CD4-positive, alpha-beta T cell treated with Interleukin-17A for 1 hour (primary cell): ENCODE measurements at places on chromosomes 3 and 15.

GRCh38 chr15:55407498-55408011 lies 604 bp downstream of the CCPG1 start:
- DNase-seq, result no peak

DNA sequence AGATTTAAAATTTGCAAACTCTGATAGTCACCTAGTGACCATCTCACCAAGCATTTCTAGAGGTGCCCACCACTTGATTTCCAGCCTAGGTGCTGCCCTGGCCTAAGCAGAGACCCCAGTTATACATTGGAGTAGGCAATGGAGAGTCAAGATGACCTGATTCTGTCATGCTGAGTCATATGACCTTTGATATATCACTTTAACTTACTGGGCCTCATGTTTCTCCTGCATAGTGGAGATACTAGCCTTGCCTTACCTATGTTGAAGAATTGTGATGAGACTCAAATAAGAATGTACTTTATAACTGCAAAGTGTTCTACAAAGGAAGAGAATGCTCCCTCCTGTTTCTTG lies 75.5 kb upstream of the XCR1 start:
- no peak for DNase-seq

DNA sequence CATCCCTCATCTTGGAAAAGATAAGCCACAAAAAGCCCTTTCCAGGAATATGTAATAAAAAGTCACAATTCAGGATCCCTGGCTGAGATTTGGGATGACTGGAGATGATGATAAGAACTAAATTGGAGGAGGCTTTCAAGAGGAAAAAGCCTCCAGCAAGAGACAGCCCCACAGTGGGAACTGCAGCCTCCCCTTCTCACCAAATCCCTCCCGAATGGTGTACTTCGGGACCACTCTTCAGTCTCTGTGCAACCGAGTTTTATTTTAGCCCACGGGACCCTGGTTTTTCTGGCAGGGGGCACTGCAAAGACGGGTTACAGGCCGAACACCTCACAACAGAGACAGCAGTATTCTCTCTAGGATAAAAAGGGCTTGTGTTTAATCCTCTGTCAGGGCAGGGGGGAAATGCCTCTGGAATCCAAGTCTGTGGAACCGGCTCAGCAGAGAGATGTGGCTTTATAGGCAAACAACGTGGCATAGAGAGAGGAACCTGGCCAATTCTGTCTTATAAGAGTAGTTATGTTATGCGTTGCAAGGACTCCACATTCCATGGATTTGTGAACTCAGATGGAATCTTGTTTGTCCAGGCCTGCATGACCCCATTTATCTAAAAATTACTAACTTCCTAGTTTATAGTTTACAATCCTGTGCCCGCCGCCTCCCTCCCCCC lies 1.2 kb upstream of the LMCD1 start:
- no peak for DNase-seq

DNA sequence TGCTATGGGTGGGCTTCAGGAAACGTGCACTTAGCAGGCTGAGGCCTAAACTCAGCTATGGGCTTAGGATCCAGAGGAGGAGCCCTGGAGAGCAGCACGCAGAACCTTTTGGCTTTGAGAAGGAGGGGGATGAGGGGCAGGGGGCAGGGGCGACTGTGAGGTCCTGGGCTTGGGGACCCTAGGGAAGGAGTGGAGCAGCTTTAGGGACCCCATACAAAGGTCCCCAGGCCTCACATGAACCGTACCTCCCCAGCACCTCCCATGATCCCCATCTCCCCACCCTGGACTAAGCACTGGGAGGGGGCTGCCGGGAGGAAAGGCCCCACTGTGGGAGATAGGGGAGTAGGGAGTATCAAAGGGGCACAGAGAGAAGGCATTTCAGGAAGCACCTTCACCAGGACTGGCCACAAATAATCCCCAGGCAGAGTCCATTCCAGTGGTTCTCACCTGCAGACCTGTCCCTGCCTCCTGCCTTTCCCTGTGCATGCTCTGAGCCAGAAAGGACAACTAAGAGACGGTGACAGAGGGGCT lies 62.0 kb upstream of the KLF13 start:
- DNase-seq, result no peak

GRCh38 chr15:90603893-90604292 lies 74.2 kb downstream of the CRTC3 start:
- peak; percentile 60 for DNase-seq

GRCh38 chr3:98086873-98087272 lies at the start of gene OR5AC2:
TSS of gene OR5AC2 (plus strand) at chr3:98087173. CDS start at chr3:98087173, 0 bp downstream.
- DNase-seq, result no peak

- DNase-seq, result no peak
Measured at GRCh38 chr3:136189043-136189442, 7.1 kb downstream of the MSL2 start.

DNA sequence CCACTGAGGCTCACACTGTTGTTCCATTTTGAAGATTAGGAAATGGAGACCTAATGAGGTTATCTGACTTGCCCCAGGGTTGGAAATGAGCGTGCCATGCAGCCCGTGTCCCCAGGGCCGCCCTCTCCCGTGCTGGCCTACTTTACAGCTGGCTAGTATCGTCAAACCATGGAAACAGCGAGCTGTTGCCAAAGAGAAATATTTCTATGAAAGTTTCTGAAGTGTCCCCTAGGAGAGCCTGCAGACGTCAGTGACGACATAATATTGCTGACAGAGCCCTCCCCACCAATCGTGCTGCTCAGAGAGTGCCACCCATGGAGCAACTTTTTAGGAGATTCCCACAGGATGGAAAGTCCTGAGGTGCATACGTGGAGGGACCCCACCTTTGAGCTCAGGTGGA lies 11.2 kb upstream of the FAM174B start:
- no peak for DNase-seq

DNA sequence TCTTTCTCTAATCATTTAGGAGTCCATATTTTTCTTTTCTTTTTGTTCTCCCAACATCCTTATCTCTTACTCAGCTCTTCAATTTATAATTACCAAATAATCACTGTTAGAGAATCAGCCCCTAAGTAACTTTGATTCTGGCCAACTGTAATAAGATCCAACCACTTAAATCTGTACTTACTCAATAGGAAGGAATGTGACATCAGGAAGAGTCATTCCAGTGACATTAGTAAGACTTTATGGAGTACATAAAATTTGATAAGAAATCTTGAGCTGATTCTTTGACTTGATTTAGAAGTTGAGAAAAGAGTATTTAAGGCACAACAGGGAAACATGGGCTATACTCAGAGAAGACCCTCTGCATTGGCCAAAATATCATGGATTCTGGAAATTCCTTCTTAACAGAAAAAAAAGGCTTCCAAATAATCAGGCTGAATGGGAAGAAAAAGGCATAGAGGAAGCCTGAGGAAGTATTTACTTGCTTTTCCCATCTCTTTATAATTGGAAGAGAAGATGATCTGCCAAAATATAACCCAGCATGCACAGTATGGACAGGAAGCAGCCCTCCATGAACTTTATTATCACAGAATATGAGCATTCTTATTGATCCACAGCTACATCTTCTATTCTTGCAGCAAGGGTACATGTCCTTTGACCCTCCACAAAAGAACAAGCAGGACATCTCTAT lies 289.7 kb upstream of the TPRG1 start:
- no peak for DNase-seq

DNA sequence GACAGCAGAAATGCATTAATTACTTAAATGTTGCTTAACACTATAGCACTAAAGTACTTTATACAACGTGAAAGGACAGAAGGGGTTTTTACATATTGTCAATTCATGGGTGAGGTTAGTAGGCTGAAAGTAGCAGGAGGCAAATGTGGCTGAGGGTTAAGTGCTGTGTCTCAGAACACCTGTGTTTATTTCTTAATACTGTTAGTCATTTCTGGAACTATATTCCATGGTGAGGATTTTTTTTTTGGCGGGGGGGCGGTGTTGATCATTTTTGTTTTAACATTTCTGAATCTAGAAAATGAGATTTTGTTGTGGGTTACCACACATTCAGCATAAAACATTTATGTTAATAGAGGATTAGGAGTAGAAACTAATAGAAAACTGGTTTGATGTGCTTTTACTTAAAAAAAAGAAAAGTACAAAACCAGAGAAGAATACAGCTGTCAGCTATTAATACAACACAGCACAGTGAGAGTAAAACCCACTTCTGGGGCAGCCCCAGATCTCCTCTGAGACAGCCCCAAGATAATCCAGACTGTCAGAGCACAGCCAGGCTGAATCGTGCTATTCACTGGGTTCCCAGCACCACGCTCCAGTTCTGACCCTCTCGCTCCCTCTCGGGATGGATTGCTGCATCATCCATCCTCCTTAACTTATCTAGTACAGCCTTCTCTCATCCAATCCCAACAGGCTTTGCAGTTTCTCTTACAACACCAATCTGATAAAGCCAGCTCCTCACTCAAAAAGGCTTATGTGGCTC lies 307.7 kb downstream of the TUSC7 start:
- DNase-seq, result no peak

DNA sequence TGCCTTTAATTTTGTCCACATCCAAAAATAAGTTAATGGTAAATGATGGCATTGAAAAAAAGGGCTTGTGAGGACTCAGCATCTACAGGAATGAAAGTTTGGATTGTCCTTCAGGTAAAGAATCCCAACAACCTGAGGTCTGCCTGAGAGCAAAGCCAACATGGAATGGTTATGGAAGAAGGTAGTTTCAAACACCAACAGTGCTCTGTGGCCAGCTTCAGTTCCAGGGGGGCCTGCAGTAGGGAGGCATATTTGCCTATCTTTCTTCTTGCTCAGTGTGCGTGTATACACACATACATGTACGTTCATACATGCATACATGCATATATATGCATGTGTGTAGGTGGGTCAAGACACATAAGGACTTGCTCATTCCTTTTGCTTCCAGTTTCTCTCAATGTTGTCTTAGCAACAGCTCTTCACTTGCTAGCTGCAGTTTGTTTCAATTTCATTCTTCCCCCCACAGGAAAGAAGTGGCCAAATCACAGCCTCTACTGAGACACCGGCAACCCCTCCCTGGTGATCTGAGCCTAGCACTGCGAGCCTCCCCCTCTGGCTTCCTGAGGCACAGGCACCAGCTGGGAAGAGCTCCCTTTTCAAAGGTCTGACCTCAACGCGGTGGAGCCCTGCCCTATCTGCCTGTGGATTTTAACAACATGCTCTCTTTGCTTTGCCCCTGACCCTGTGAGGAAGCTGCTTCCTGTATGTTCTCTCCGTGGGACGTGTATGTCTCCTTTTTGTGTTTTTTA lies 146.2 kb downstream of the KLF13 start:
- DNase-seq, result peak; percentile 73

- DNase-seq, result no peak
Measured at GRCh38 chr3:22684739-22685138, 518.4 kb upstream of the UBE2E2 start.

- DNase-seq, result no peak
Measured at GRCh38 chr3:46464326-46465195, at the start of gene LTF. TSS of gene LTF (minus strand) at chr3:46464905. CDS start at chr3:46464867, 38 bp downstream.

- DNase-seq, result no peak
Measured at GRCh38 chr15:89441295-89441812, 55.0 kb downstream of the RHCG start.

DNA sequence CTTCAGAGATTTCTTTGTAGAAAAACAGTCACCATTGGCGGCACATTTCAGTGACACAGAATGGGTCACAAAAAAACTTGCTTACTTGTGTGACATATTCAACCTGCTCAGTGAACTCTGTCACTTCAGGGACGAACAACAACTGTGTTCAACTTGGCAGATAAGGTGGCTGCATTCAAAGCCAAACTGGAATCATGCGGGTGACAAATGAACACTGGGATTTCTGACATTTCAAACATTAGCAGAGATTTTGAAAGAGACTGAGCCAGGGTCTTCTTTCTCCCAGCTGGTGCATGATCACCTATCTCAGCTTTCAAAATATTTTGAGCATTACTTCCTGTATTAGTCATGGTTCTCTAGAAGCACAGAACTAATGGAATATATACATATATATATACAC lies 1.9 kb upstream of the EID1 start:
- DNase-seq, result no peak

DNA sequence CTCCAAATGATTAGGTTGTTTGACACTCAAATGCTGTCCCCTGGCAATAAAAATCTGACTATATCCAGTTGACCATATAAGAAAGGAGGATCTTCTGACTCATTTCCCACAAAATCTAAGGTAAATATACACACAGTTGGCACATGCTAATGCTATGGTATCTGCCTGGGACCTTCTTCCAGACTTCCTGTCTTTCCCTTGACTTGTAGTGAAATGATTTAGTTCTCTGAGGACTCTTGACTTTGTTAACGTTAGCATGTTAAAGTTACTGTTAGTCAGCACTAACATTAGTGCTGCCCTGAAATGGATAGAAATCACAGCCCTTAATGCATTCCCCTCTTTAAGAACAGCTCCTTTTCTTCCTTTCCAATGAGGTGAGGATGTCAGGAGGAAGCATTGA lies 124.3 kb upstream of the LSAMP start:
- no peak for DNase-seq

- DNase-seq, result no peak
Measured at GRCh38 chr3:177906578-177907229, 629.5 kb upstream of the KCNMB2 start.

- no peak for DNase-seq
Measured at GRCh38 chr3:74121761-74122160, 492.7 kb downstream of the CNTN3 start.

- no peak for DNase-seq
Measured at GRCh38 chr3:120169407-120169806, 75.2 kb upstream of the GSK3B start.

DNA sequence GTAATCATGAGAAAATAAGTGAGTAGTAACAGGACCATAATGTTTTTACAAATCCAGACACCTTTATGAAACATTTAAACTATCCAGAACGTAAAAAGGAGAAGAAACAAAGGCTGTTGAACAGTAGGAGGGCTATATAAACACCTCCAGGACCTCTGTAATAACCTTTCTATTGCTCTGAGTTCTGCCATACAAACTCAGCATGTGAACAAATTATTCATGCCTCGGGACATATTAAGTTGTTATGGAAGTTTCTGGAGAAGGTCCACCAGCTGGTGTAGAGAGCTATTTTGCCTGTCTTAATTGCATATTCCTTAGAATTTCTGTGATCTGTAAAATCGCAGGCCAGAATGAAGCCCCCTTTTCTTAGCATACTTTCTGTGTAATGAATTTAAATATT lies 256.3 kb downstream of the UBE2E2 start:
- no peak for DNase-seq

DNA sequence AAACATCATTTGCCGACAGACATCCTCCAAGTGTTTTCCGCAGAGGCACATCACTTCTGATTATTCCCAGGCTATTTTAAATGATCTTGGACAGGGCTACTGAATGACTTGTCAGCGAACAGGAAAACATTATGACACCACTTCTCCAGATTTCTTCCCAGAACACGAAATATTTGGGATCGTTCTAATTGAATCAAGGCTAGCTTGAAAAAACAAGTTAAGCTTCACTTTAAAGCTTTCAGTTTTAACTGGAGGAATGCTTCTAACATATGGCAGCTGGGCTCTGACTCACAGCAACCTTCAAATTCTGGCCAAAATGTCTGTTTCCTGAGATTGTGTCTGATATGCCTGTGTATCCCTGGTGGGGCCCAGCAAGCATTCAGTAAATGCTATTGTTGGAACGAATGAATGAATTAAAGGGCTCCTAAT lies 127.0 kb upstream of the ICE2 start:
- DNase-seq, result no peak
